NCI-H1694 (cell line): ENCODE measurements at places on chromosomes 16 and 17.
A peak's percentile ranks its signal among the peaks of the same experiment; 100 is the strongest.

DNA sequence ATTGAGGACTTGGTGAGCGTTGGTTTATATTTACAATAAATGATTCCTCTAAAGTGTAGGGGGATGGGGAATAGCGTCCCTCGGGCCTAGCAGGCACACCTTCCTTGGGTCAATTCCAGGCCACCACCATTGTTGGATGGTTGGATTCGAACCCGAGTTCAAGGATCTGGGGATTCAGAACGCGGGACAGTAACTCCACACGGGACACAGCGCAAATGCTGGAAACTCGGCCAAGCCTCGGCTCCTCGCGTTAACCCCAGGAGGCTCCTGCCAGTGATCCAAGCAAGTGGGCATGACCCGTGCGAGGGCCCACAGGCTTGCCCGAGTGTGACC lies 613 bp downstream of the B9D1 start:
- no peak for DNase-seq

GRCh38 chr16:30658731-30659506 lies 688 bp downstream of the FBRS start:
- peak; percentile 85 for DNase-seq

GRCh38 chr17:31696184-31696602 lies 162.9 kb downstream of the COPRS start:
- no peak for DNase-seq

DNA sequence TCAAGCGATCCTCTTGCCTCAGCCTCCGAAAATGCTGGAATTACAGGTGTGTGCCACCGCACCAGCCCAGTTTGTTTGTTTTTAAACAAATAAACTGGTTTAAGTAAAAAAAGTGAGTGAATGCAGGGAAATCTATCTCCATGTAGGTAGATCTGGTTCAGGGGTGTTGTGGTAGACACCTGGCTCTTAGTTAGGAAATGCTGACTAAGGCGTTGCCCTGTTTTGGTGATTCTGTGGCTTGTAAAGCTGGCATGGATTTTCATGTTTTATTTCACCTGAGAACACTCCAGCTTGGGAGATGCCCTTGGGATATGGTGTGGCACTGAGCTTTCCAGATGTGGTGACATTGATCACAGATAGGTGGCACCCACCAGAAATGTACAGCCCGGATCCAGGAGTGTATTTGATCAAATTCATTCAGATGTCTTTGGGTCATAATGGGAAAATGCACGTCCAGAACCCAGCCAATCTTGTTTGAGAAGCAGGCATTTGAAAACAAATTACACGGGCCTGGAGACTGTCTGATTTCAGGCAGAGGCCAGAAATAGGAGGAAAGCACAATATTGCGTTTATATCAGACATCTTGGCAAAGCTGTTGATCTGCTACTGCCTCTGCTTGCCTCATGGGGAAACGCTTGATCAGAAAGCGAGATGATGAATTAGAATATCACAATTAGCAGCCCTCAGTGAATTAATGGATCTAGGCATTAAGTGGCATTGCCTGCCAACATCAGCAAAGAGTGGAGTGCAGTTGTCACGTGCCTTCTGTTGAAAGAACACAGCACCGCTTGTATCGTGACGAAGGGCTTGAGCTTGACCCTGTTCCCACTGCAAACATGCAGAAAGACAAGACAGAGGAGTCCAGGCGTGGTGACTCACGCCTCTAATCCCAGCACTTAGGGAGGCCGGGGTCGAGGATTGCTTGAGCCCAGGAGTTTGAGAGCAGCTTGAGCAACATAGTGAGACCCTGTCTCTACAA lies 7.3 kb upstream of the IL34 start:
- no peak for DNase-seq
